ENCODE measurements at places on chromosomes 12 and 14.

DNA sequence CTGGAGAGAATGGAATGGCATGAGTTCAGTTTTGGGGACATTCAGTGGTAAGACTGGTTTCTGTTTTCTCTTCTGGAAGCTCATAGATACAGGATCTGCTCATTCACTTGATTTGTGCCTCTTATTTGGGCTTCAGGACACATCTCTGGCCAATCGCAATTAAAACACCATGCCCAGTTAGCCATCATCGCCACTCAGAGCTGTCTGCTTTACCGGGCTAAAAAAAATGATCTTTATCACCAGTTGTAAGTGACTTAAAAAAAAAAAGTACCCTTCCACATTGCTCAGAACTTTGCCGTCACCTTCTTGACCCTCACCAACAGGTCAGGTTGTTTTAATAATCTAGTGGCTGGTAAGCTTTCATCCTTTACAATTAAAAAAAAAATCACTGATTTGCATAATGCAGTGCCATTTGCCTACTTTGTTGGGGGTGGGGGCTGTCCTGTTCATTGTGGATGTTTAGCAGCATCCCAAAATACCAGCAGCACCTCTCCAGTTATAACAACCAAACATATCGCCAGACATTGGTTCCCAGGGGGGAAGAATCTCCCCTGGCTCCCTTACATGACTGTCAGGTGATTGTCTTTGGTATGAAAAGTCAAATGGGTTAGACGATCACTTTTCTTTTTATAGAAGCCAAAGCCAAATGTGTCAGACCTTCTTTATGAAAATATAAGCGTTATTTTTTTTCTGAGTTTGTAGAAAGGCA lies 150.1 kb downstream of the PRKCH start:
- no peak for DNase-seq

DNA sequence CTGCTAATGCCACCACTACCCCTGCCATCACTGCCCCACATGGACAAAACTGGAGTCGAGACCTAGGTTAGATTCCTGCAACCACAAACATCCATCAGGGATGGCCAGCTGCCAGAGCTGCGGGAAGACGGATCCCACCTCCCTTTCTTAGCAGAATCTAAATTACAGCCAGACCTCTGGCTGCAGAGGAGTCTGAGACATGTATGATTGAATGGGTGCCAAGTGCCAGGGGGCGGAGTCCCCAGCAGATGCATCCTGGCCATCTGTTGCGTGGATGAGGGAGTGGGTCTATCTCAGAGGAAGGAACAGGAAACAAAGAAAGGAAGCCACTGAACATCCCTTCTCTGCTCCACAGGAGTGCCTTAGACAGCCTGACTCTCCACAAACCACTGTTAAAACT lies 7.1 kb upstream of the OAS2 start:
- no peak for DNase-seq

DNA sequence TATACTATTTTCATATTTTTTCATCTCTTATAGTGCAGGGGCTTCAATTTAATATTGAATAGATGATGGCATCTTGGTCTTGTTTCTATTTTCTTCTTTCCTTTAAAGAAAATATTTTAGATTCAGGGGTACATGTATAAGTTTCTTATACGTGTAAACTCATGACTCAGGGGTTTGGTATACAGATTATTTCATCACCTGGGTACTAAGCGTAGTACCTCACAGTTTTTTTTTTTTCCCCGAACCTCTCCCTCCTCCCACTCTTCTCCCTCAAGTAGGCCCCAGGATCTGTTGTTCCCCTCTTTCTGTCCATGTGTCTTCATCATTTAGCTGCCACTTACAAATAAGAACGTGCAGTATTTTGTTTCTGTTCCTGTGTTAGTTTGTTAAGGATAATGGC lies 172.6 kb downstream of the TMTC3 start:
- DNase-seq = no peak

DNA sequence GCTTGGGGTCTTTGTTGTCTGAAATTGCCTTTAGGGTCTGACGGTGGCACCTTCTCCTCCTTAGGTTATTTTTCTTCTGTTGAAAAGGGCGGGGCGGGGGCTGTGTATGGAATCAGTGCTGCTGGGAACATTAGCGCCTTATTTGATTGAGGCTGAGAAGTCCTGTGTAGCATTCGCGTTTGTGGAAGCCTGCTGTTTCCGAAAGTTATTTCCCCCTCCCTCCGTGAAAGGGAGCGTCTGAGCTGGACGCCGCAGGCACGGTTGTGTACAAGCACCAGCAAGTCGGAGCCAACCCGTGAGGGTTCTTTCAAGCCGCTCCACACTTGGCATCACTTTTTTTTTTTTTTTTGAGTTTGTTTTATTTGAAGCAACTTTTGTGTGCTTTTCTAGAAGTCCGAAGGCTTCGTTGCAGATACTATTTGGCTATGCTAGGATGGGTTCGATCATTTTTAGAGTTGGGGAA lies 1.1 kb downstream of the SYNE2 start:
- no peak for DNase-seq

- DNase-seq = no peak
Observed at GRCh38 chr14:59236195-59236594, 47.7 kb downstream of the DAAM1 start.

GRCh38 chr12:130199581-130200390 lies 37.5 kb downstream of the FZD10 start:
- DNase-seq = no peak

GRCh38 chr12:108559007-108559655 lies 1.8 kb downstream of the SART3 start:
- DNase-seq = no peak

GRCh38 chr14:99780690-99781089 lies 12.5 kb upstream of the EML1 start:
- no peak for DNase-seq

GRCh38 chr12:48978291-48978740 lies at the start of gene WNT1:
WNT1 (plus strand) TSS chr12:48978322; CDS start chr12:48978651, 329 bp downstream.
- DNase-seq = no peak

GRCh38 chr12:64392221-64392620 lies 1.7 kb upstream of the C12orf56 start:
- DNase-seq = no peak

Data from stimulated activated CD4-positive, alpha-beta T cell treated with anti-CD3 and anti-CD28 coated beads, Interleukin-1b, Interleukin-23, amount 100 ng/mL, for 1 hour (primary cell).